ENCODE measurements at places on chromosomes 11 and 22.

GRCh38 chr11:124643605-124644425, 21.2 kb downstream of the TBRG1 start:
- DNase-seq, result no peak

DNA sequence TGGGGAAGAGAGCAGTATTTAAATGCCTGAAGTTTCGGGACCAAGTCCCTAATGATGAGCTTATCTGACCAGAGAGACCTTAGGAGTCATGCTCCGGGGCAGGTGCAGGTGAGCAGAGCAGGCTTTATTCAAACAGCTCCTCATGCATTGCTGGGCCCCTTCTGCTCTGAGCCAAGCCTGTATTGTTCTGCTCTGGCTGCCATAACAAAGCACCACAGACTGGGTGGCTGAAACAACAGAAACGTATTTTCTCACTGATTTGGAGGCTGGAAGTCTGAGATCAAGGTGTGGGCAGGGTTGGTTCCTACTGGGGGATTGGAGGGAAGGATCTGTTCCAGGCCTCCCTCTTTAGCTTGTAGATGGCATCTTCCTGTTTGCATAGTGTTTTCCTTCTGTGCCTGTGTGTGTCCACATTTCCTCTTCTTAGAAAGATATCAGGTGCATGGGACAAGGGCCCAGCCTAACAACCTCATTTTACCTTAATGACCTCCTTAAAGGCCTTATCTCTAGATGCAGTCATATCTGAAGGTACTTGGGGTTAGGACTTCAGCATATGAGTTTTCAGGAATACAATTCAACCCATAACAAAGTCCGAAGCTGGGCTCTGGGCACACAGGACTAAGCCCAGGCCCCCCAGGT, 97.1 kb upstream of the PARVA start:
- DNase-seq, result no peak

DNA sequence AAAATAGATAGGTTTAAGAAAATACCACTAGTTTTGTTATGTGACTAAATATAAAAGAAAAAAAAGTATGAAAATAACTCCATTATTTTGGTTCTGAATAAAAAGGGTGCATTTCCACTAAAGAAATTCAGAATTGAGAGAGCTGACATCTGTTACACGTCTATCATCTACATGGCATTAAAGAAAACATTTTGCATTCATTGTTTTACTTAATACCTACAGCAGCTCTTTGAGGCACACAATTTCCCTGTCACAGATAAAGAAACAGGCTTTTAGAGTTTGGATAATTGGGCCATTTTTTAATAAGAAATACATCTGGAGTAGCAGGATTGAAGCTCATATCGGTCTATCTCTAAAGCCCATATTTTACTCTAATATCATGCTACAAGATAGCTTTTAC, 145.7 kb upstream of the LUZP2 start:
- DNase-seq, result no peak

DNA sequence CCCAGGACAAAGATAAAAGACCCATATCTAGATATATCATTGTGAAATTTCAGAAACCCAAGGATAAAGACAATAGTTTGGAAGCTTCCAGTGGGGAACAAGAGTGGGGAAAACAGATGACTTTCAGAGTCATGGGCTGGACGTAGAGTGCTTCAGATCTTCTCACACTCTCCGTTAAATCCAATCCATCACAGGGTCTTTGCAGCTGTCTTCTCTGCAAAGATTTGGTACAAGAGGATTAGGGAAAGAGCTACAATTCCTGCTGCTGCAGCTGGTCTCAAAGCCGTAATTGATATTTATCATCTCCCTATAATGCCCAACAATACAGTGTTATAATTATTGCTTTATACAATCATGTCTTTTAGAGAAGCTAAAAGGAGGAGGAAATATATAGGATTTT, 63.4 kb upstream of the CLPB start:
- DNase-seq, result peak; percentile 8

DNA sequence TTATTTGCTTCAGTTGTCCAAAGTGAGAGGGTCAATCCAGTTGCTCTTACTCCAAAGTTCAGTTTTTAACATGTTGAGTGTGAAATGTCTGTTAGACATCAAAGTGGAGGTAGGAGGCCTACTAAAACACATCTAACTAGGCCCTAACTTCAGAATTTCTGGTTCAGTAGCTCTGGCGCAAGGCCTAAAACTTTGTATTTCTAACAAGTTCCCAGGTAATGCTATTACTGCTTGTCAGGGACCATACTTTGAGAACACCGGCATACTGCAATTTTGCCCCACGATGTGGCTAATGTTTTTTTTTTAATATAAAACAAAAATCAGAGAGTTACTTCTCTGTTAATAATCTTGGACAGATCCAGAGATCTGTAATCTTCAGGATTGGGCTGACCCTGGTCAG, 72.4 kb upstream of the LRRC55 start:
- DNase-seq, result no peak

- DNase-seq, result no peak
These were observed 57.8 kb upstream of the APOA1 start for GRCh38 chr11:116895048-116895757.

DNA sequence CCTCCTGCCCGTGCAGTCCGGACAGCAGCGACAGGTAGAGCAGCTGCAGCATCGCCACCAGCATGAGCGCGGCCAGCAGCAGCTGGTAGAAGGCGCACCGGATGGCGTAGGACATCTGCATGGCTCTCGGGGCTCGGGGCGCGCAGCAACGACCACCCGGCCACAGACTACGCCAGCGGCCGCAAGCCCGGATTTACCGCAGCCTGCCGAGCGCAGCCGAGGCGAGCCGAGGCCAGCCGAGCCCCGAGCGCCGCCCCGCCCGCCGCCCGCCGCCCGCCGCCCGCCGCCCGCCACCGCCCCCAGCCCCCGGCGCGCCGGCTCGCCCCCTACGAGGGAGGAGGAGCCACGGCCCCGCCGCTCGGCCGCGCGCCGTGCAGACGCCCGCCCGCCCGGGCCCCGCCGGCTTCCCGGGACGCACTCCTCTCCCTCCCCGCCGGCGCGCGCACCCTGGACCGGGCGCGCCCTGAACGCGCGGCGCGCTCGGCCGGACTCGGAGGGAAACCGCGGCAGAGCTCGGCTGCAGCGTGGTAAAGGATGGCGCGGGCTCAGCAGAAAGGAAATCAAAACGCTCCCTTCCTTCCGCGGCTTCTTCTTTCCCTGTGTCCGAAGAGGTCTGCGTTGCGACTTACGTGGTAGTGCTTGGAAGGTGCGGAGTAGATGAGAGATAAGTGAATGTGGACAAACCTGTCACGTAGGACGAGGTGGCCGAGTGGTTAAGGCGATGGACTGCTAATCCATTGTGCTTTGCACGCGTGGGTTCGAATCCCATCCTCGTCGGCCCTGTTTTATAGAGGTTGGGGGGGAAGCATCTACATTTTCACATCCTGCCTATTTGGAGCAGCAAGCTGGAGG, at the start of gene B4GAT1:
Gene B4GAT1, minus strand, starts transcription at position 205 of the 852 bp plus-strand sequence. Its CDS starts 84 bp downstream, at position 121.
- DNase-seq, result peak; percentile 88

GRCh38 chr11:64656862-64657261, 65.8 kb downstream of the SLC22A12 start:
- DNase-seq, result no peak

DNA sequence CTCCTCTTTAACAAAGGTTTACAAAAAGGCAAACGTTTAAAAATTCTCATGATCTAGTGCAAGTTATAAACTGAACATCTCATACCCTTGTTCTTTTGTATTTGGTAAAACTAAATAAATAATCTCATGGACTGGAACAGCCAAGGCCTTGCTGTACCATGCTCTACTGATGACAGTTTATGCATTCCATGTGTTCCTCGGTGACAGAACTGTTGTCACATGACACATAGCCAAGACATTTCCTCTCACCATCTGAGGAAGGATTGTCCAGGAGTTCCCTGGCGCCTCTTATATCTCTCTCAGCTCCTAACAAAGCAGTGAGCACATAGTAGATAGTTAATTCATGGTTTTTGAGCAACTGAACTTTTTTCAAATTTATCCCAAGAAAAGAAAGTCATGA, 12.6 kb downstream of the CCDC83 start:
- DNase-seq, result no peak

GRCh38 chr11:64762277-64762673, 2.5 kb upstream of the PYGM start:
- no peak for DNase-seq

DNA sequence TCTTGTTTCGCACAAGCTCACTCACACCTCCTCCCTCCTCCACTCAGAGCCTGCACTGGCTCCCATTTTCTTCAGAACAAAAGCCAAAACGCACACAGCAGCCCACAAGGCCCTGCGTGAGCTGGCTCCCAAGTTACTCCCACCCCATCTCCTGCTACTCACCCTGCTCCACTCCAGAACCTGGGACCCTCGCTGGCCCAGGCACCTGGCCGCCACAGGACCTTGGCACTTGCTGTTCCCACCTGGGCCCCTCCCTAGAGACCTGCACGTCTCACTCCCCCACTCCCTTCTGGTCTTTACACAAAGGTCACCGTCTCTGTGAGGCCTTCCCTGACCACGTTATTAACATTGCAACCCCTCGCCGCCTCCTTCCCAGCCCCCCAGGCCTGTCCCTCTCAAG, 945 bp upstream of the MFNG start:
- no peak for DNase-seq

- DNase-seq, result no peak
These were observed 16.1 kb downstream of the CPT1A start for GRCh38 chr11:68825571-68825970.

DNA sequence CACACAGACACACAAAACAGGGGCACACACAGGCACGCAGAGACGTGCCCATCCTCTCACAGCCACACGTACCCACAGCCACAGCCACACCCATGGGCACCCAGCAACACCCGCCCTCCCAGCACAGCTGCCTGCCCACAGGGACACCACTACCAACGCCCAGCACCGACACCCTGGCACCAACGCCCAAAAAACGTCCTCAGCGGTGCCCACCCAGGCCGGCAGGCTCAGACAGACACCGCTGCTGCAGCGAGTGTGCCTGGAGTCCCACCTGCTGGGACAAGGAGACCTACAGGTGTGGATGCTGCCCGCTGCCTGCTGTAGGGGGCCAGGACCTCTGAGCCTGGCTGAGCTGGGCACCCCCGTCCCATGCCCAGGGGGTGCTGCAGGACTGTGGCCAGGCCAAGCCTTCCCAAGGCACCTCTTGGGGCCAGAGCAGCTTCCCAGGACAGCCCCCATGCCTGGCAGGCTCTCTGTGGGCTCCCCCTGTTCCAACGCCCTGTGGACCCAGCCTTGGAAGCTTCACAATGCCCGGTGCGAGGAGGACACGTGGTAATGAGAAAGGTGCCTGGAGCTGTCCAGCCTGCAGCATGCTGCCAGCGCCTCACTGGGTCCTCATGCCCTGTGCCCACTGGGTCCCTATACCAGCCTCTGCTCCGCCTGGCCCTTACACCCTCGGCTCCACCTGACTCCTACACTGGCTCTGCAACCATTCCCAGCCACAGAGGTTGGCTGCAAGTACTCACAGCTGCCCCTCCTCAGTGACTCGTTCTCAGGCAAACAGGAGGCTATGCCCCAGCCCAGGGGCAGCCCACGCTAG, 45.8 kb upstream of the TH start:
- no peak for DNase-seq

- peak; percentile 89 for DNase-seq
These were observed 13.1 kb downstream of the B3GNT6 start for GRCh38 chr11:77047007-77047927.

- no peak for DNase-seq
These were observed 614 bp downstream of the SELENOM start for GRCh38 chr22:31106731-31107177.

- DNase-seq, result no peak
These were observed 360.9 kb downstream of the OPCML start for GRCh38 chr11:133171374-133171773.

DNA sequence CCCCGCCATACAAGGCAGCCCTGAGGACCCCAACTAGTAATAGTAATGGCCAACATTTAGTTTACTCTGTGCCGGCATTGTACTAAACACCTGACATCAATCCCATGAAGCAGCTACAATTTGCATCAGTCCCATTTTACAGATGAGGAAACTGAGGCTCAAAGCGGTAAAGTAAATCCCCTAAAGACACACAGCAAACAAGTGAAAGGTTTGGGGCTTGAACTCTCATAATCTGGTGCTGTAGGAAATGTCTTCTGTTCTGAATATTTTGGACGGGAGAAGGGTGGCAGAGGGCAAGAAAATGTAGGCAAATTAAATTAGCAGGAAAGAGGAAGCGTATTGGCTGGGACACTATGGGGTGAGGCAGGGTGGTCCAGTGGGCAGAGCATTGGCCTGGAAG, 160.3 kb upstream of the SYT13 start:
- no peak for DNase-seq

DNA sequence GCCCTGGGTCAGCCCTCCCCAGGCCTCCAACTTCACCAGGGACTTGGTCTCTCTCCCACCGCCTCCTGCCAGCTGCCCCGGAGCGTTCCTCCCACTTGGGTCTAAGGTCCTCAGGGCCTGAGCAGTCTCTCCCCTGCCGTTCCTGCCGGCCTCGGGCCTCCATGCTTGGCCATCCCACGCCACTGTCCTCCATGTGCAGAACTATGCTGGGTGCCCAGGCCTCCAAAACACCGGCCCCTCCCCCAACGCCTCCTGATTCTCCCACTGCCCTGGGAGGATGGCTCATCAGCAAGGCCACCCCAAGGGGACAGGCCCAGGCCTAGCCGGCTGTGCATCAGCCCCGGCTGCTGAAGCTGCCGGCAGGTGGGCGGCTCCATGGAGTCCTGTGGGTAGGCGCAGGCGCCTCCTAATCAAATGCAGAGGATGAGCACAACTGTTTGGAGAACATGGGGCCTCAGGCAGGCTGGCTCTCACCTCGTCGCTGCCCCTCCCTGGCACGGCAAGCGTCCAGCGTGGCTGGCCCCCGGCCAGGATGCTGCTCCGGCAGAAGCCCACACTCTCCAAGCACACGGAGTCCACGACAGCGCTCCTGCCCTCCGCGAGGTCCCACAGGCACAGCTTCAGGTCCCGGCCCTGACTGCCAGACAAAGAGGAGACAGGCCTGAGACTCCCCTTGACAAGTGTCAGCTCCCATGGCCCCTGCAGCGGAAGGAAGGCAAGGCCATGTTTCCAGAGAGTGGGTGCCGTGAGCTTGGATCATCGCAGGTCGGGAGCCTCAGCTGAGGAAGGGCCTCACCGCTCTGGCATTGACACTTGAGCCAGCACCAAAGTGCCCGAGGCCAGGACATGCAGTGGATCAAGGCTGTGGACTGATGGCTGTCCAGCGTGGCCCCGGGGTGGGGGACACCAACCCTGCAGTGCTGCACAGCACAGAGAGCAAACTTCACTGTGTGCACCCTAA, 42.6 kb downstream of the GNB1L start:
- DNase-seq, result no peak

DNA sequence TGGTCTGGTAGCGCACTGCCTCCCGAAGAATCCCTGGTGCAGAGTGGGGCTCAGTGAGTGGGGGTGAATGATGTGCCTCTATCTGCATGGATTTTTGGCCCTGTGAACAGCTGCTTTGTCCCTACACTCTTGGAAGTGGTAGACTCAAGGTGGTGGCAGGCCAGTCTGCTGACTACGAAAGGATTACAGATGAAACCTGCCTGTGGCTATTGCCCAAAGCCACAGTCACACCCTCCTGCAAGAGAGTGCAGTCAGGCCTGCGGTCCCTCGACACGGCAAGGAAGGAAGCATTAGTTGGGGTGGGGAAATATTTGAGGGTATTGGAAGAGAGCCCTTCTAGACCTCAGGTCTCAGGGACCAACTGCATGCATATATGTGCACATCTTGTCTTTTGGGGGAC, 63.7 kb downstream of the DSCAML1 start:
- DNase-seq, result no peak

- DNase-seq, result no peak
These were observed 14.9 kb downstream of the VSIG10L2 start for GRCh38 chr11:125960771-125961170.

All from NCI-H524 (cell line).